ENCODE measurements at places on chromosomes 2 and 18. TPM values are rescaled to one million over a fixed set of nuclear protein-coding genes. Genes with fewer than 3 reads are reported as not detected.
A peak's percentile ranks its signal among the peaks of the same experiment; 100 is the strongest.

GRCh38 chr2:25366629-25367028 lies 24.9 kb upstream of the DNMT3A start:
- no peak for DNase-seq

DNA sequence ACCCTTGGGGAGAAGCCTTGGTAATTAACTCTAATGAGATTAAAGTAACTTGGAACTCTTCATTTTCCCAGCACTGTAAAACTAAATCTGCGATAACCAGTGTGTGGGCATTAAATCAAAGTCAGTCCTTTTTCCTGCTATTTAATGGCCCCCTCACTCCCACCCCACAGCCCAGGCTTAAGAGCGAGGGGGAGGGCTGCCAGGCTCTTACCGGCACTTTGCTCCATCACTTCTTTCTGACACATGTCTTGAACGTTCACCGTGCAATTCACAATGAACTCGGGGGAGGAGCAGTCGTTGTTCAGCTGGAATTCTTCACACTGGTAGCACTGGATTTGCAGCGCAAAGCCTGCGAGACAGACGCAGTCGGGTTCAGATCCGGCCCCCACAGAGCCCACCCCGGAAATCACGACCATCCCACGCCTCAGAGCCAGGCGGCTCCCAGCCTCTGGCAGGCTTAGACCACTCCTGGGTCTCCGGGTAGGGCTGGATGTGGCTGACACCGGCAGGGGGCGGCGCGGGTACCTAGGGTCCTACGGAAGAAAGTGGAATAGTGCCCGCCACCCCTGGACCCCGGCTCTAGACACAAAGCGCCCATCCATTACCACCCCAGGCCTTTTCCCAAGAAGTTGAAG lies 1.7 kb downstream of the LYPD1 start:
- peak; percentile 44 for DNase-seq

Gene CNGA3
- total RNA-seq: not detected

- no peak for DNase-seq
Measured at GRCh38 chr18:13623348-13623747, 103.0 kb downstream of the FAM210A start.

DNA sequence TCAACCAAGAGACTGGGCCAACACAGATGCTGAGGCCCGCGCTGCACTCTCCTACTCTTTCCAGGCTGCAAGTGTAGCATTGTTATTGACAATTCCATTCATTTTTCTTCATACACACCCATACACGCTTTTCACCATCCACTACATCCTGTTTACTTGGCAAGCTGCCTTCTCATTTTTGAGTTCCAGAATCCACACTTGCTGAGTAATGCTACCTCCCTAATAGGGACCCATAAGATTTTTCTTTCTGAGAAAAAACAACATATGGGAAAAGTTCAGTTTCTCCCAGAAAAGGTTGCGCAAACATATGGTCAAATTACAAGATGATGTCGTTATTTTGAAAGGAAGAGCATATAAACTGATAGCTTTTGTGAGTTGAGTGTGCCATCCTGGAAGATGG lies 3.3 kb upstream of the NETO1 start:
- DNase-seq: no peak

Gene SLC11A1
- total RNA-seq: 0.07 TPM

DNA sequence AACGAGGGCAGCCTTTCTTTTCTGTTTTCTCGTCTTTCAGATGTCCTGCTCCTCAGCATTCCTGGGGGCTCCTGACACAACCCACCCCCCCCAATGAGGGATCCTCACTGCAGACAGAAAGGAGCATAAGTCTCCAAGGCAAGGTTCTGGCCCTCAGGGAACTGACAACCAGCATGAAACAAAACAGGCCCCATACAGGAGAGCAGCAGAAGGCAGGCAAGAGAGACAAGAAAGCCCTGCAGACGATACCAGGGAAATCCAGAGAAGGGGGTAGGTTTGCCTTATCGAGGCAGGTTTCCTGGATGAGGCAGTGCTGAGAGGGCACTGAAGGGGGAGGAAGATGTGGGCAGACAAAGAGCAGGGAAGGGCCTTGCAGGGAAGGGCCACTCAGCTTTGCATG lies 103.9 kb upstream of the EPAS1 start:
- DNase-seq: no peak

Gene ANKMY1
- 7.1 TPM for total RNA-seq

DNA sequence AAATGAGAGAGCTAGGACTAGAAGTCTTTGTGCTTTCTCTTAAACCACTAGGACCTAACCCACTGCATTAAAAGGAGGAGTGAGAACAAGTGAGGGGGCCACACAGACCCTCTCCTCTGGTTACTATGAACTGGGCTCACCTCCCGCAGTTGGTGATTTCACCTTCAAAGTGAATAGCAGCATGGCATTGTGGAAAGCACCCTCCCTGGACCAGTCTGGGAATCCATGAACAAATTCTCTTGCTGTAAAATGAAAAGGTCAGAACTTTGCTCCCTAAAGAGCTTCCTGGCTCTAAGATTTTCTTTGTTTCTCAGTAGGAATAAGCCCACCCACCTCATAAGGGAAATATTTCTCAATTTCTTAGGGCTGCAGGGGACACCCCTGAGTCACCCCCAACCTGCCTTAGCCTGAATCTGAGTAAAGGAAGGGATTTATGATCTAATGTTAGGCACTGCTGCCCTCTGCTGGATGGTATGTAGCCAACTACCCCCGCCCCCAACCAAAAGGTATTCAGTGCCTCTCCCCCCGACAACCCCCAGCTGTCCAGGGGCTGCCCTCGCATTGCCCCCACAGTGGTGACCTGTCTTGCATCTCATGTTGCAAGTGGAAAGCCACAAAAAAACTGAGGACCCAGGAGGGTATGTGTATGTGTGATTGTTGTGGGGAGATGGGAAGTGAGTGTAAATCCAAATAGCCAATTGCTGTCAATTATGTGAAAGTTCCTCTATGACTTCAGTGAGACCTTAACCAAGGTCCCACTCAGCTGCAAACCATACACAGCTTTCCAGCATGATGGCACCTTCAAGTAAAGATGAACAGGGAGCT lies 230.9 kb upstream of the SLC14A2 start:
- peak; percentile 60 for DNase-seq

GRCh38 chr18:32867936-32868335 lies 95.1 kb upstream of the KLHL14 start:
- DNase-seq: no peak

DNA sequence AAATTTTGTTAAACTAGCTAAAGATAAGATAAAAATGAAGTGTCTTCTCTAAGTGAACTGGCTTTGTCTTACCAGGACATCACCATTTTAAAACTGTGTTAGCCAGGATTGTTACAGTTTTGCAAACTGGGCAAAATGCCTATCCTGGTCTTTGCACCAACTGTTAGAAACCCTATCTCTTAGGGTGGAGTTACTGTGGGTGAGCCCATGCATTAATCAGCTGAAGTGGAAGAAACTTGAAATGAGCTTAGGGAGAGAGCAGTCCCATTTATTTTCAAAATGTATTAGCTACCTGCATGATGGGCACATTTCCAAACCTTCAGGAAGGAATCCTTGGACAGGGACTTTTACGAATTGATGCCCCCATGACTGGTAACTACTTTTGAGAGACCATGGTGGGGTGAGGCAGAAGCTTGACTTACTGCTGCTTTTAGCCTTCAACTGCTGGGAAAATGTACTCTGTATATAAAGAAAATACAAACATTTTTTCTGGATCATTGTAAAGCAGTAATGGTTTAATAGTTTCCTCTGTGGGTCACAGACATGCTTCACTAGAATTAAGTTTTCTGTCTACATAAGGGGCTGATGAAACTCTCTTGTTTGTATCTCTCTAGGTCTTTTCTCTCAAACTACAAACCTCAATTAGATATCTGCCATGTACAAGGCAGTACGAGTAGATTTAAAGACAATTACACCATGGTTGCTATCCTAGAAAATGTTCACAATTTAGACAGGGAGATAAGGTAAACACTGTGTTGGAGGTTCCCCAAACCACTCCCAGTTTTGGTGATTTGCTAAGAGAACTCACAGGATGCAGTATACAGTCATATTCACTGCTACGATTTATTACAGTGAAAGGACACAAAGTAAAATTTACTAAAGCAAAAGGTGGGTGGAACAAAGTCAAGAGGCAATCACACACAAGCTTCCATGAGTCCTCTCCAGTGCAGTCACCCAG lies 321.4 kb upstream of the MMADHC start:
- peak; percentile 51 for DNase-seq

Gene ABHD1
- not detected for total RNA-seq

- peak; percentile 59 for DNase-seq
Measured at GRCh38 chr2:127770973-127771735, 39.8 kb downstream of the WDR33 start.

- DNase-seq: no peak
Measured at GRCh38 chr2:15999596-16000469, 59.5 kb downstream of the MYCN start.

DNA sequence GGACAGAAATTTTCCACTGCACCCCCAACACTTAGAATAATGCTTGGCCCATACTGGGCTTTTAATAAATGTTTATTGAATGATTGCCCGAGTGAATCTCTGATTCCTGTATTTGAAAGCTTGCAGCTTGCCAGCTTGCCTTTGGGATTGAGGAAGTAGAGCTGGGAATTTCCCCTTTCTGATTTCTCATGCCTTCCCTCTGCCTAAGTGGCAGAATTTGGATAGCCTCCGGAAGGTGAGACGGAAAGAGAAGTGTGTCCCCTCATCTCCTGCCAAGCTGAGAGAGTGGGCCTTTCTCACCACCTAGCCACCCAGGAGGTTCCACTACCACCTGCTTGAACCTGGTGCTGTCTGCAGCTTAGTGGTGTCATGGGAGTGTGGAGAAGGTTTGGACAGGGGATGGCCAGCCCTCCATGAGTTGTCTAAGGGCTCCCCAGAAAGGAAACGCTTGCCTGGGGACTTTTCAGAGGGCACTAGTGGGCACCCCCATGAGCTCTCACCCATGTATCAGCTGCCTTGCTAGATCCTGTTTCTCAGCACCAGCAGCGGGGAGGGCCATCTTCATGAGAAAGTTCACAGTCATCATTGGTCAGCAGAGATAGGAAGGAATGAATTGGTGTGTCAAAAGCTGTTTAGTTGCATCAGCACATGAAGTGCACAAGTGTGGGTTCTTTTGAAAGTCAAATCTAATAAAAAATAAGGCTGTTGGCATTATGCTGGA lies 8.6 kb upstream of the NCOA1 start:
- no peak for DNase-seq

Gene ZDBF2
- 9.1 TPM for total RNA-seq

DNA sequence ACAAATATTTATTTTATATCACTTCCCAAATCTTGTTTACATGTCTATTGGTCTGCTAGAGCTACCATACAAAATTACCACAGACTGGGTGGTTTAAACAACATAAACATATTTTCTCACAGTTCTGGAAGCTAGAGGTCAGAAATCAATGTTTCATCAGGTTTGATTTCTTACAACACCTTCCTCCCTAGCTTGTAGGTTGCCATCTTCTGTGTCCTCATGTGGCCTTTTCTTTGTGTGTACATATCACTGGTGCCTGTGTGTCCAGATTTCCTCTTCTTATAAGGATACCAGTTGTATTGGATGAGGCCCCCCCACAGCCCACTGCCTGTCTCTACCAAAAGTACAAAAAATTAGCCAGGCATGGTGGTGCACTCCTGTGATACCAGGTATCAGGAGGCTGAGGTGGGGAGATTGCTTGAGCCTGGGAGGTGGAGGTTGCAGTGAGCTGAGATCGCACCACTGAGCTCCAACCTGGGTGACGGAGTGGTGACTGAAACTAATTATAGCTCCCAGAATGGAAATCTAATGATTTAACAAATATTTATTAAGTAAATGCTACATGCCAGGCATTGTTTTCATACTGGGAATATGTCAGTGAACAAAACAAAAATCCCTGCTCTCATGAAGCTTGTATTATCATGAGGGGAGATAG lies 13.6 kb downstream of the EML4 start:
- no peak for DNase-seq

DNA sequence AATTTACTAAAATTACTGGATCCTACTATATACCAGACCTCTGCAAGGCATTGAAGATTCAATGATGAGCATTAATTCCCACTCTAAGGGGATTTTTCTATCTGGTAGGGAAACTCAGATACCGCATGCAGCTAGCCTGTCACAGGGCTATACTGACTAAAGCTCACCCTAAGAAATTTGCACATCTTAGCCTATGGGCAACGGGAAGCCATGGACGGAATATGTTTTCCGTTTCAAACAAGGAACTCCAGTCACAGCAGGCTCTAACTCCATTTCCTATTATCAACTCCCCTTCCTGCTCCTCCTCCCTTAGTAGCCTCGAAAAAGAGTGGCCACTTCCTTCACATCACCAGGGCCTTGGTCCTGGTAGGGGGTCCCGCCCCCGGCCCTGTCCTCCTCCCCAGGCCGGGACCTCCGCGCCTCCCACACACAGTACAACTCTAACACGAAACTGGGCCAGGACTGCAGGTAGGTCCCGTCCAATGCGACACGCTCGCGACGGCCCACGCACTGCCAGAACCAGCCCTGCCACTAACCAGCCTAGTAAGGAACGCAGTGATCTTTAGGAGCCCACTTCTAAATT lies 659 bp upstream of the COX5B start:
- peak; percentile 12 for DNase-seq

GRCh38 chr2:120345608-120346007 lies 328 bp upstream of the INHBB start:
- DNase-seq: no peak

DNA sequence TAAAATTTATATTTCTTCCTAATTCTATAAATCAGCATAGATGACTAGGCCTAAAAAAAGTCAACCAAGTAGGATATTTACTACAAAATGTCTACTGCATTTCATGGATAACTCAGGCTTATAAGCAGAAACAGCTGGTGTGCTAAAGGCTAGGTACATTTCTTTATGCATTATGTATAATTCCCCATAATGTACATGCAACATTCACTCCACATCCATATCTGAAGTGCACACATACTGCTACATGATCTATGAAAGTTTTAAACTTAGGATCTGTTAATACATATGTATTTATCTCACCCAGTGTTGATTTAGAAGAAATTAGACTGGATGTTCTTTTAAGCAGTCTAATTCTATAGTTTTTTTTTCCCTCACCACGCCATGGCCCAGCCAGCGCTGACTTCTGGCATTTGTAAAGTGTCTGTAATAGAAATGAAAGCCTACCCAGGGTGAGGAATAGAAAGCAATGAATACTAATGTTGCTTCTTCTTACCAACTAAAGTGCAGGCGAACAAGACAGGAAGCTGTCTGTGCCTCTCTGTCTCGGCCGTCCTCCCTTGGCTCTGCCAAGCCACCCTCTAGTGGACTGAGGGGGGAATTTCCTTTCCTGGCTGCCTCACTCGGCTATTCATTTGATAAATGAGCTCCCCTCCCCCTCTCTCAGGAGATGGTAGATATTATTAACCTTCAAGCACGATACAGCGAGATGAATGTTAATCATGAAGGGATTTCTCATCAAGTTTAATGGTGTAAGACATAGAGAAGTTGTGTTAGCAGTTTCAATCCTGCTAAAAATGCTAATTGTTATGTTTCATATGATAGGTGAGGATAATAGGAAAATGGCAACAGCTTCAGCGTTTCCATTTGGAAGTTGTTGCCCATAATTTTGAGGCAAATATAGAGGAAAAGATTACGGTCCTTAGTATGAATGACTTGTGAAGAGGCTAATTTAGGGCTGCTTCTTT lies 384.5 kb downstream of the MTX2 start:
- peak; percentile 80 for DNase-seq
